ENCODE measurements at places on chromosomes 3 and 15. TPM values are rescaled to one million over a fixed set of nuclear protein-coding genes. Genes with fewer than 3 reads are reported as not detected.

DNA sequence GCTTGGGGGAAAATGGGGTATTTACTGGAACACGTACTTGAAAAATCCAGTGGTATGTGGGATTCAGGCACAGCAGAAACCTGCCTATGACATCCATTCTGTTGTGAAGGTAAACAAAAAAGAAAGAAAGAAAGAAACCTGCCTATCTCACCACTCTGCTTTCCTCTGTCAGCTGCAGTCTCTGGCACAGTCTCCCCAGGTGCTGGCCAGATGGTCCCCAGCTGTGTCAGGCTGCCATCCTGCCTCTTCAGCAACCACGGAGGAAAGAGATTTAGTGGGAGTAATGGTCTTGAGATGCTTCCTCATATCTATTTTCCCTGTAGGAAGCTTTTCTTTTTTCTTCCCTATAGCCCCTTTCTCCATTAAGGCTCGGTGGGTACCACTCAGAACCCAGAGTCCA, 2.5 kb upstream of the PXYLP1 start:
- DNase-seq, result no peak

DNA sequence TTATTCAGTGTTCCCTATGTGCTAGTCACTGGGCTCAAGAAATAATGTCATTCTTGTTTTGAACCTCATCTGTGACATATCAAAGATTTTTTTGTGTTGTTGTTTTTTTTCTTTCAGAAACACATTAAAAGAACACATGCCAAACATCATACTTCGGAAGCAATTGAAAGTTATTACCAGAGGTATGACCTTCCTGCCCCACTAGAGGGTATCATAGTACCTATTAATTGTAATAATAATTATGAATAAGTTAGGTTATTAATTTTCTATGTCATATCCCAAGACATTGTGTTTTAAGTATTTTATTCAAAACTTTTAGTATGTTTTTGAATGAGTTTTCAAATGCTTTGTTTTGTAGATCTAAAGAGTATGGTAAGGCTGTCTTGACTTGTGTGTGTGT, 65.7 kb downstream of the CDIN1 start:
- DNase-seq, result no peak

Gene SRGAP3
- total RNA-seq, result 0.07 TPM

GRCh38 chr3:50347187-50347813, 1.8 kb upstream of the ZMYND10 start:
- DNase-seq, result peak; percentile 52

Gene ATP11B
- total RNA-seq, result 48.3 TPM

- no peak for DNase-seq
Measured at GRCh38 chr15:89880727-89881126, 13.1 kb downstream of the AP3S2 start.

DNA sequence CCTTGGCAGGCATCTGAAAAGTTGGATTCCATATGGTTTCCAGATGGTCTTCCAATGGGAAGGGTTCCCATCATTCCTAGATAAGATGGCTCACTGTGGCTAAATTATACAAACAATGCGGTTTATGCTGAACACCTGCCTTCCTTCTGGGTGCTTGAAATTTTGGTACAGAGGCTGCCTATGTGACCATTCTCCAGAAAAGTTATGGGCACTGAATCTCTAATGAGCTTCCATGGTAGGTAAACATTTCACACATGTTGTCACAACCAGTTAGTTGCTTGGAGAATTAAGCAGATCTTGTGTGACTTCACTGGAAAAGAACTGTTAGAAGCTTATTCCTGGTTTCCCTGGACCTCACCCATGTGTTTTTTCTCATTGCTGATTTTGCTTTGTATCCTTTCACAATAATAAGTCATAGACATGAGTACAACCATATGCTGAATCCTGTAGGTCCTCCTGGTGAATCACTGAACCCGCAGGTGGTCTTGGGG, 30.1 kb downstream of the PLOD2 start:
- DNase-seq, result no peak

GRCh38 chr15:78063217-78063616, 14.3 kb downstream of the TBC1D2B start:
- no peak for DNase-seq

- no peak for DNase-seq
Measured at GRCh38 chr3:152742368-152743347, 92.3 kb upstream of the P2RY1 start.

GRCh38 chr15:52714968-52715367, 35.8 kb upstream of the ATOSA start:
- no peak for DNase-seq

DNA sequence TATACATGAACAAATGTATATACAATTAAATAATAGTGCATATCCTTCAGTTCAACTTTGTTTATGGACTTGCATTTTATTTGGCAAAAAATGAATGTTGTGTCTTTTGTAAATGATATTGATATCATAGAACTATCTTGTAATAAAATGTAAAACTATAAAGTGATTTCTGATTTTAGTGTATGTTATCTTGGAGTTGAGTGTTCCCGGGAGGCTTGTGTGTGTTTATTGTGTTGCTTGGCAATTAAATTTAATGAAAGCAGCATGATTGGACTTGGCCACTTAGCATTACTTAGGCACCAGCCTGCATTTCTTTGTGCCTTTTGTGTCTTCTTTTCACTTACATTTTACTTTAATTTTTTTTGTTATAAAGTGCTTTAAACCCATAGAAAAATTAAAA, 10.6 kb downstream of the ARHGEF26 start:
- DNase-seq, result no peak

DNA sequence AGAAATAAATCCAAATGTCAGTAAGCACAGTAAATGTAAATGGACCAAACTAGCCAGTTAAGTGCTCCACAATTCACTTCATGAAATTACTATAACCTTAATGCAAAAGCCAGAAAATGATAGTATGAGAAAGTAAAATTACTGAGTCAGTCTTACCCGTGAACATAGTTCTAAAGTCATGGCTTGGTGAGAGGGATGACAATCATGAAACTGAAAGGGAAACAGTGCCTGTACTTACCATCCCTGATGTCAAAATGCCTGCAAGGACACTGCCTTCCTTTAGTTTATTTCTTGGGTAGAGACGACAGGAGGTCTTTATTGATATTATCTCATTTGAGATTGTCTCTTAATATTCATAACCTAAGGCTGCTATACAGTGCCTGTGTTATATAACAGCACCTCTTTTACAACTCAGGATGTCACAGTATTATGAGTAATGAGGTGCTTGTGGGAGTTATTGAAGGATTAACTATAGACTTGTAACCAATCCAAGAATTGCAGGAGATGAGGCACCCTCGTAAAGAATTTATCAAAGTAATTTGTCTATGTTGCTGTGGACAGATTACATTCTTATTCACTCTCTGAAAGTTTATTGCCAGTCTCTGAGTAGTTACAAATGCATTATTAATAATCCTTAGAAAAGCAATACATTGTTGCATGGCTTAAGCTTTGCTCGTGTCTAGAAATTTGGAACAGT, 142.9 kb upstream of the BFSP2 start:
- DNase-seq, result no peak

Gene HTR3E
- total RNA-seq, result not detected

- DNase-seq, result no peak
Measured at GRCh38 chr3:97658668-97659285, 105.8 kb upstream of the ARL6 start.

DNA sequence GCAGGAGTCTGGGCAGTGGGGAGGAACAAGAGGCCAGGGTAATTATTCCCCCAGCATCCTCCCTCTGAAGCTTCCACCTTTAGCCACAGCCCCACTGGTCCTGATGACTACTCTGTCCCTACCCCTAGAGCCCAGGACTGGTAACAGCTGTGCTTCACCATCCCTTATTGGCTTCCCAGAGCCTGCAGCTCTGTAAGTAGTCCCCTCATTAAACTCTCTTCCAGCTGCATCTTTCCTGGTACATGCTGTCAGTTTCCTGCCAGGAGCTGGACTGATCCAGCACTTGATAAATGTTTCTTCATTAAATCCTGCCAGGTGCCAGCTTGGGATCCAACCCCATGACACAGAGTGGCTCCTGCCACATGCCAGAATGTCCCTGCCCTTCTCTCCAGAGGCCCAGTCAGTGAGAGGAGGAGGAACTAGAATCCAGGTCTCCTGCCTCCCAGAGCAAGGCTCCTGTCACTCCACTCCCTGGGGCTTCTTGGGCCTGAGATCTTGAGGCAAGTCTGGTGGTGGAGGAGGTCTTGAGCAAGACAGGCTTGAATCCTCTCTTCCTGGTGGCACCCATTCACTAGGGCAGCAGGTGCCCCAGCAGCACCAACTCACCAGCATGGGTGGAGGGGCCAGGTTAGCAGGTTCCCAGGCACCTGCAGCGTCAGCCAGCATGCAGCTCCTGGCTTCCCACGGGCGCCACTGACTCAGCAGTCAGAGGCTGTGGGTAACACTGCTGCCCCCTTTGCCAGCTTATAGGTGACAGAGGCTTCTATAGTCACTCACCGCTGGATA, 27.6 kb downstream of the FBXW12 start:
- DNase-seq, result no peak

DNA sequence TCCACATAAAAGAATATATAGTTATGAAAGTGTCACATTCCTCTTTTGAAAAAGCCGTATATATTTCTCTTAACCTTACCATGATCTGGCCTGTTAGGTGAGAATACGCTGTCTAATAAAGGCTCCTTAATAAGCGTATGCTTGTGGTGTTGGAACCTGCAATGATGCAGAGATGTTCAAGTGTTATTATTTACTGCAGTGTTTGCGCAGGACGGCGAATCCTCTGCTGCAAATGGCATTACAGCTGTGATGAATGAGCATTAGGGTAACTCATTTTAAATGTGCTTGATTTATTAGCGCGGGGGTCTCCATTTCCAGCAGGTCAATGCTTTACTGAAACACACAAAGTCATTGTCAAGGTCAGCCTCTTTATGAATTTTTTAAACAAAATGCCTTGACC, 94.6 kb downstream of the CDIN1 start:
- no peak for DNase-seq

Gene CACNA2D2
- total RNA-seq, result not detected

- peak; percentile 75 for DNase-seq
Measured at GRCh38 chr3:140292170-140292569, 357.2 kb downstream of the CLSTN2 start.

GRCh38 chr3:188573291-188573940, 419.5 kb downstream of the LPP start:
- DNase-seq, result no peak

Gene TTC21A
- total RNA-seq, result 0.40 TPM

DNA sequence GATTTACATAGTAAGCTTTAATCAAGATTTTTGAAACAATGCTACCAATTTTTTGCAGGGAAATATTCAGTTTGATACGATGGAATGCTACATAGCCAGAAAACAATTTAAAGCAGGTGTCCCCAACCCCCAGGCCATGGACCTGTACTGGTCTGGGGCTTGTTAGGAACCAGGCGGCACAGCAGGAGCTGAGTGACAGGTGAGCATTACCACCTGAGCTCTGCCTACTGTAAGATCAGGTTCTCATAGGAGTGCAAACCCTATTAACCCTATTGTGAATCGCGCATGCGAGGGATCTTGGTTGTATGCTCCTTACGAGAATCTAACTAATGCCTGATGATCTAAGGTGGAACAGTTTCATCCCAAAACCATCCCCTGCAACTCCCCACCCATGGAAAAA, 322.6 kb upstream of the NECTIN3 start:
- no peak for DNase-seq

DNA sequence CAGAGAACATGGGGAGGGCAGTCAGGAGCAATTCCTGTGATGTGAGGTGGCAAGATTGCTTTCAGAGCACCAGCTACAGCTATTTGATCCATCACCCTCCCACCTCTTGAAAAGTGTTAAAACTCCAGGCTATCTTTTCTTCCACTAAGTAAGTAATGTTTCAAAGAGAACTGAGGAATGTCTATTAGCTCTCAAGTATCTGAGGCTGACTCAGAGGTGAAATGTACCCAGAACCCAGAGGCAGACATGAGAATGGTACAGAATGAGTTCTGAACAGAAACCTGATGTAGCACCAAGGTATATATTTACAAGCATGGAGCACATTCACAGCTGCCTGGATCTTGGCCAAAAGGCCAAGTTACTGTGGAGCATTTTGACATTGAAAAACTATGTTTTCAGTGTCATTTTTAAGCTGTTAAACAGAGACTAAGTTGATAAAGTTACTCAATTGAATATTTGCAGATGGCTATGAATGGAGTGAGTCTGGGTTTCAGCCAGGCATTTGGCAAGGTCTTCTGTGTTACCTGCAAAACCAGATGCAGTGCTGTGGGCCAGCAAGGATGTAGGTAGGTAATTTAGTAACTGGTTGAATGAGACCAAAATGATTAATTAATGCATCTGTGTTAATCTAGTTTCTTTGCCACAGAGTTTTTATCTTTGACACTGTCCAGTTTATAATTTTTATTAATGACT, 227.7 kb upstream of the CD96 start:
- DNase-seq, result no peak

DNA sequence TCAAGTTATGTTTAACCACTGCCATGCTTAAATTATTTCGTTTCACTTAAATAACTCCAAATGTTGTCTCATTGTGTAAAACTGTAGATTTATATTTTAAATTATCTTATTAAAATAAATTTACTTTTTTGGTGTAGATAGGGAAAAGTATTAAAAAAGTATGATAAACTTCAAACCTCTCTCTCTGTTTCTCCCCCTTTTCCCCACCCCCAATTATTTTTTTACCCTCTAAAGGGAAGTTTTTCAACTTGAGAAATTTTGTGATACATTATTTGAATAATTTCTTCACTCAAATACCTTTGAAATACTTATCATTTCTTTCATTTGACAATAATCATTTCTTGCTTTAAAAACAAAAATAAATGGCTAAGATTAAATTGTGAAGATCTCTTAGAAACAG, 66.9 kb upstream of the EIF1B start:
- no peak for DNase-seq

Gene GOLGA8O
- not detected for total RNA-seq

DNA sequence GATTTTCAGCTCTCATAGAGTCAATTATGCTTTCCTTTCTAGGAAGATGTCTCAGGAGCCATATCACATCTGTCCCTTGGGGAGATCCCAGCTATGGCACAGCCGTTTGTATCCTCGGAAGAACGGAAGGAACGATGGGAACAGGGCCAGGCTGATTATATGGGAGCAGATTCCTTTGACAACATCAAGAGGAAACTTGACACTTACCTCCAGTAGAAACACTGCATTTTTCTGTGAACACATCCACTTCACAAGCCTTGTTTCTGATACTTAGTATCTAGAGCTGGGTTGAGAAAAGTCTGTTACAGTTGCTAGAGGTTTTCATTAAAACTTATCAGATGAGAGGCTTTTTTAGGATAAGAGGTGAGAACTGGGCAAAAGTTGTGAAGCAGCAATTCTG, 35.4 kb downstream of the GYG1 start:
- DNase-seq, result no peak

Gene P3H2
- 233 TPM for total RNA-seq

GRCh38 chr15:31392761-31393401, 66.2 kb downstream of the KLF13 start:
- no peak for DNase-seq

Data from MG63 (cell line).